Kidney (tissue), 22 donors: ENCODE measurements at places on chromosomes 2 and 18. TPM values are rescaled to one million over a fixed set of nuclear protein-coding genes. Genes with fewer than 3 reads are reported as not detected.

DNA sequence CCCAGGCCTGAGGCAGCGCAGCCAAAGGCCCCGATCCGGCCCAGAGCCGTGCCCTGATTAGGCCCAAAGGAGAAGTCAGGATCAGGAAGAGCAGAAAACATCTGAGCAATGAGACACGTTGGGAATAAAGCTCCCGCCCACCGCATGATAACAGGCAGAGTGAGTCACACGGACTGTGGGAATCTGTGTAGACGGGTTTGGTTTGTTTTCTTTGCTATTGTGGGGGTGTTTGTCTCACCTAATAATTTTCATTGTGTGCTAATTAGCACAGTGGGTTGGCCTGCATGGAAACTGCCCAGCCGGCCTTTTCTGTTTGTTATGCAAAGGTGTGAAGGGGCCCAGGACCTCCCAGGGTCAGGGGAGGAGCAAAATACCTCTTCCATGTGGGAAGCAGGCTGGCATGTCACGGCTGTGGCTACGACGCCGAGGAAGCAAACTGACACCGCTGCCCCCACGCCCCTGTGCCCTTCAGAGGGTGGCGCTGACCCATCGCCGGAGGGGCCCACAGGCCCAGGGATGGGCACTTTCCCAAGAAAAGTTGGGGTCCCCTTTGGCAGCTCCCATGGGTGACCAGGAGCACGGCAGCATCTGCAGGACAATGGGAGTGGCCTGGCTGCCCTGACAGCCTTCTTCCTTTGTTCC lies 68.4 kb upstream of the CTDP1 start:
- H3K4me3 ChIP-seq = no peak overlapping the region
- DNase-seq = peak; percentile 54
- H3K27ac ChIP-seq = no peak overlapping the region
- no peaks in the 10 kb centered on the region for H3K27me3 ChIP-seq
- H3K36me3 ChIP-seq = no peaks in the 10 kb centered on the region

- no peak overlapping the region for H3K4me3 ChIP-seq
- H3K27me3 ChIP-seq = no peaks in the 10 kb centered on the region
- H3K36me3 ChIP-seq = no peaks in the 10 kb centered on the region
- H3K27ac ChIP-seq = no peak overlapping the region
Observed at GRCh38 chr2:226849349-226849748, 13.5 kb downstream of the RHBDD1 start.

DNA sequence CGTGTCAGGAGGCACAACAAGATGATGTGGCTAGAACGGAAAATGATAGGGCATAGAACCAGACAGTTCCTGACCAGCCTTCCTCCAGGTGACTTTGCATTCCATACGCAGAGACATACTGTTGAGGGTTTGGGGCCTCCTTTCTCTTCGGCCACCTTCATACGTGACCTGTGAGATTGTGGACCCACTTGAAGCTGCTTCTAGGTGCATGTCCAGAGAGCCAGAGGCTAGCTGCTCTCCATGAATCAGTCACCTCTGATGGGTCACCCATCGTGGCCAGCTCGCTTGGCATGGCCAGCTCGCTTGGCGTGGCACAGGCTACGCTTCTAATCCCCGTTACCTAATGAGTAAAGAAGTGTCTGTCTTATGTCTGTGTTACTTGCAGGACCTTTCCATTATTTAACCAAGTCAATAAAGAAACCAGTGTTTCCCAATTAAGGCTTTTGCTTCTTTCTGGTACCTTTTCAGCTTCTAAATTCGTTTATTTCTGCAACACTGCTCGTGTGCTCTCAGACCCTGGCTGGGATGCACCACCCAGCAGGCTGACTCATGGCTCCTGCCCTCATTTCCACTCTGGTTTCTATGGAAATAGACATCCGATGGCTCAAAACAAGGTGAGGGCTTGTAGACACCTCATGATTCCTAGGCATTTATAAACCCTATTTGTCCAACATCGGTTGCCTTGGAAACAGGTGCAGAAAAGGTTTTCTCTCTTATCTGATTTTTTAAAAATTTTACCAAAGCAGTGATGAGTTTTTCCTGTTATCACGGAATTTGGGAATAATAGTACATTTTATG lies 86.7 kb upstream of the B3GNT7 start:
- no peak overlapping the region for H3K4me3 ChIP-seq
- no peaks in the 10 kb centered on the region for H3K36me3 ChIP-seq
- no peak overlapping the region for H3K27ac ChIP-seq

DNA sequence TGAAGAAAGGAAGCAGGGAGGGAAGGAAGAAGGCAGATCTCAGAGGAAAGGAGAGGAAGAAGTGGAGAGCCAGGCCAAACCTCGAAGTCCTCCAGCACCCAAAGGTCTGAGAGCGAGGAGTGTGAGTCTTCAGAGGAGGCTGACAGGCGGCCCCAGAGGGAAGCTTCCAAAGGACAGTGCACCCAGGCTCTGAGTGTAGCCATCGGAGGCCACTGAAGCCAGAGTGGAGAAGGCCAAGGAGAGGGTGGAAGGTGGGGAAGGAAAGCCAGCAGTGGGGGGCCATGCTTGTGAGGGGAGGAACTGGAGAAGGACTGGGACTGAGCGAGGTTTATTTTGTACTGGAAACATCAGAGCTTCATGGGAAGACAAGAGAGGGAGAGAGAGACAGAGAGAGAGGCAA lies 6.0 kb downstream of the ATP6V1B1 start:
- DNase-seq = no peak
- H3K4me1 ChIP-seq = no peaks in the 10 kb centered on the region
- no peak overlapping the region for H3K4me3 ChIP-seq
- H3K27me3 ChIP-seq = no peaks in the 10 kb centered on the region
- H3K36me3 ChIP-seq = no peaks in the 10 kb centered on the region

DNA sequence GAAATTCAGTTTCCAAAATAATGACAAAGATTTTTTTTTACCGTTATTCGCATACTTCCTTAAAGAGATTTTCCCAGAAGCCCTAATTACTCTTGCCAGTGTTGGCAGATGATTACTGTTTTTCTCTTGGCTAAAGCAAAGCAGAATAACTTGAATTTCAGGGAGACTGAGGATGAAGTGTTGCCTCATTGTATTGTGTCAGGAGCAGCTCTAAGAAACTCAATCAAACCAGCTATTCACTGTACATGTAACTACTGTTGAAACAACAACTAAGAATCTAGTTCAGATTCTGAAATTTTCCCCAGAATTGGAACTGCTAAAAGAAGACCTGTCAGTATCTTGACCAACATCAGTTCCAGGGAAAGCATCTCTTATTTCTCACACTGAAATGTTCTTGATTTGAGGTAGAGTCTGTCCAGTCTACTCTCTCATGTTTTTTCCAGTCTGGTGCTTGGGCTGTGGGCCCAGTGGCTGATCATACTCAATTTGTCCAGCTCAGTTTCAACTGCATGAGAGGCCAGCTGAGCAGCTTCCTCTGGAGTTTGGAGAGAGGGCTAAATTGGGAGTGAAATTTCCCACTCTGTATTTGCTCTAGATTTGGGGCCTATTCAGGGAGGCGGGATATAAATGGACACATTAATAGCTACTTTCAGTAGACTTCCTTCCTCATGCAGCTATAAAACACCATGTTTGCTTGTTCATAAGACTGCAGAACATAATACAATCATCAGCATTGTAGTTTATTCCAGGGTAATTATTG lies 78.5 kb downstream of the PPP1R1C start:
- H3K27me3 ChIP-seq = no peaks in the 10 kb centered on the region
- no peaks in the 10 kb centered on the region for H3K4me1 ChIP-seq
- H3K36me3 ChIP-seq = no peaks in the 10 kb centered on the region
- peak; percentile 62 for DNase-seq
- no peak overlapping the region for H3K4me3 ChIP-seq

DNA sequence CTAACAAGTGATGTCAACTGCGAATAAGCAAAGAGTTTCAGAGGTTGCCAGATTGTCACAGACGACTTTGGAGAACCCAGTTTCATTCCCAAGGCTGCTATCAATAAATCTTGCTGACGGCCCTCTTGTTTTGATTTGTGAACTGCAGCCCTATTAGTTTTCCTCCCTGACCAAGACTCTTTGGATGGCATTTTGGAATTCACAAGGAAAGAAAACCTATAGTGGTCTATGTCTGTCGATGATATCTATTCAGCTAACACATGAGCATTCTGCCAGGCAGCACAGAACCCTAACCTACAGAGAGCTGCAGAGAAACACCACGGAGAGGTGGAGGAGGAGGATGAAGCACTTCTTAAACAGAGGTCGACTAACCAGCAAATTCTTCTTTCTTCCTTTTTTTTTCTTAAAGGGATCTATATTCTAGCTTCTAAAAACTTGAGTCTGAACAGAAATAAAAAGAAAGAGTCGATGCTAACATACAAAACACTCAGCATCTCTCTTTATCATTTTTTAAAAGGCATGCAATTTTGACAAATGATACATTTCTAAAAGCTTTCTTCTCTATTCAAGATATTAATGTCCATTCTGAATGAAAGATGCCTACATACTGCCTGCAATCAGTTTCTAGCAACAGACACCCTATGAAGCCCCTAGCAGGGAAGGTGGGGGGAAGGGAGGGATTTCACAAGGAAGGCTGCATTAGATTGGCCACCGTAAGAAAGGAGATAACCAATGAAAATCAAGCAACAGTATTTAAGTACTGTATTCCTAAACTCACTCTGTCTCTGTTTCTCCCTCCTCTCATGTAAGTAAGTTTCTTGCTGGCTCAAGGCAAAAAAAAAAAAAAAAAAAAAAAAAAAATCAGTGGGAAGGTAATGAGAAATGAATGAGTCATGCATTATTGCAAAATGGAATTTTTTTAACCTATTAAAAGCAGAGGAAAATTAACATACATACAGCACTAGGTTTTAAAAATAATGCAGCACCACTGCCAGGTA lies 83.0 kb upstream of the CHRNA1 start:
- H3K4me1 ChIP-seq = no peaks in the 10 kb centered on the region
- DNase-seq = peak; percentile 66
- no peak overlapping the region for H3K27ac ChIP-seq

DNA sequence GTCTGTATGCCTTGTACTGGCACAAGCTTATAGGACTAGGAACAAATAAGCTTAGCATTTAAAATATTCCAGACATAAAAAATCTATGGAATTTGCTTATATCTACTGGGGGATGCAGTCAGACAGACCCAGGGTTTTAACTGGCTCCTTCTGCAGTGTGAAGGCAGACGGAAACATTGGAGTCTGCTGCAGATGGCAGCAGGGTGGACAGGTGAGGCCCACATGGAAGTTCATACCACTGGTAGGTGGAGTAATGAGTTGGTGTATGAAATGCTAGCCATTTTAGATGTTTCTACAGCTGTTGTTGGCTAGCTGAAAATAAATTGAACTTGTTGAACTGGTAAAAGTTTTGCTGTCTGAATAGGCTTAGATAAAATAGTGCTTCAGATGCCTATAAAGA lies 17.7 kb downstream of the SPTBN1 start:
- no peak for DNase-seq
- H3K4me1 ChIP-seq = peaks cover 19% of the 10 kb centered on the region
- no peaks in the 10 kb centered on the region for H3K27me3 ChIP-seq
- no peak overlapping the region for H3K27ac ChIP-seq

GRCh38 chr18:48158721-48159120 lies 228.3 kb upstream of the SMAD2 start:
- no peak overlapping the region for H3K4me3 ChIP-seq
- no peak overlapping the region for H3K27ac ChIP-seq
- no peaks in the 10 kb centered on the region for H3K36me3 ChIP-seq
- no peak for DNase-seq
- H3K27me3 ChIP-seq = no peaks in the 10 kb centered on the region

GRCh38 chr2:235378246-235378645 lies 115.6 kb upstream of the AGAP1 start:
- H3K4me3 ChIP-seq = no peak overlapping the region
- no peaks in the 10 kb centered on the region for H3K36me3 ChIP-seq
- DNase-seq = no peak

GRCh38 chr18:79245517-79246001 lies 150.2 kb upstream of the NFATC1 start:
- no peaks in the 10 kb centered on the region for H3K27me3 ChIP-seq
- no peaks in the 10 kb centered on the region for H3K36me3 ChIP-seq
- H3K4me3 ChIP-seq = no peak overlapping the region
- H3K4me1 ChIP-seq = no peaks in the 10 kb centered on the region
- no peak overlapping the region for H3K27ac ChIP-seq

DNA sequence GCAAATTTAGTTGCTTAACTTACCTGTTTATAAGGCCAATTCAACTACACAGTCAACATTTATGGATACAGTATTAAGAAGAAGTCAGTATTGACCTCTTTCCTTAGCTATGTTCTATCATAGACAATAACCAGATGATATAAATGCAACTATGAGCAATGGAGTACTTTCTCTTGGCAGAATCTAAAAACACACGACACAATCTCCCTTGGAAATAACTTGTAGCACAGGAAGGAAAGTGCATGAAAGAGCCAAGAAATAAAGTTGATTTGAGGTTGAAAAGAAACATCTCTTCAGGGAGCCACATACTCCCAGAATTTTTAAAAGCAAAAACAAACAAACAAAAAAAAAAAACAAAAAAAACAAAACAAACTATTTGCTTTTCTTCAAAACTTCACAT lies 145.0 kb downstream of the EVA1A start:
- no peak overlapping the region for H3K27ac ChIP-seq
- H3K36me3 ChIP-seq = no peaks in the 10 kb centered on the region
- H3K4me3 ChIP-seq = no peak overlapping the region
- DNase-seq = no peak

DNA sequence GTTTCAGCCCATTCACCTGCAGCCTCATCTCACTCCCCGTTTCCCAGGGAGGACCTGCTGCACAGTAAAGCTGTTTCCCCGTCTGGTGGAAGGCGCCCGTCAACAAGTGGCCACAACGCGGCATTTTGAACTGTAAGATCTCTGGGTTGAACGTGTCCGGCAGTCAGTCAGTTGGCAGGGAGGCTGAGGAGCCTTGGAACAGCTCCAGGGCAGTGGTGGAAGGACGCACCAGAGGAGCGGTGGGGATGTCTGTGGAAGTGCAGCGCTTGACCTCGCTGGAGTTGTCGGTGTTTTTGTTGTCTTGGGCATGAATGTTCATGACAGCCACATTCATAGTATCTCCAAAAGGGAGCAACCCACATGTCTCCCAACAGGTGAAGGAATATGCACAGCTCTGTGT lies 31.4 kb upstream of the MBP start:
- no peaks in the 10 kb centered on the region for H3K27me3 ChIP-seq
- no peak overlapping the region for H3K4me3 ChIP-seq
- H3K27ac ChIP-seq = no peak overlapping the region
- DNase-seq = no peak

DNA sequence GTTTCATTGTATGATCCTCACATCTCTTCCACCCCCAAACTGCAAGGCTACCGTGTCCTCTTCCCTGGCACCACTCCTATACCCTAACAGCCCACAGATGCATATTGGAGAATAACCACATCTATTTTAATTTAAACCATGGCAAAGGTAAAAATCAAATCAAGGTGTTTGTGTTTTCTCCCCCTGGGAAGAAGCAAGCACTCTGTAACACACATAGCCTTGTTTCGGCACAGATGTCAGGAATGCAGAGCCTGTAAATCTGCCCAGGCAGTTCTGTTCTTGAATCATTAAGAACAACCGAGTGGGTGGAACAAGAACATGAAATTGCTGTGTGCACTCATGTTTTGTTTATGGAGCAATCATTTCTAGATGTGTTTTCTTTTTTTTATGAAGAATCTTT lies 6.8 kb upstream of the COX7A2L start:
- no peak overlapping the region for H3K4me3 ChIP-seq
- H3K27me3 ChIP-seq = no peaks in the 10 kb centered on the region
- no peak overlapping the region for H3K27ac ChIP-seq
- no peak for DNase-seq
- H3K36me3 ChIP-seq = no peaks in the 10 kb centered on the region

RAPH1 gene
- 90.7 TPM for total RNA-seq

LYG2 gene
- total RNA-seq = not detected

SRD5A2 gene
- total RNA-seq = 0.22 TPM

RND3 gene
- 26.1 TPM for total RNA-seq

NDUFV2 gene
- 131 TPM for total RNA-seq
